Forelimb muscle (tissue), 1 donor: ENCODE measurements at places on chromosomes 1 and 21.

DNA sequence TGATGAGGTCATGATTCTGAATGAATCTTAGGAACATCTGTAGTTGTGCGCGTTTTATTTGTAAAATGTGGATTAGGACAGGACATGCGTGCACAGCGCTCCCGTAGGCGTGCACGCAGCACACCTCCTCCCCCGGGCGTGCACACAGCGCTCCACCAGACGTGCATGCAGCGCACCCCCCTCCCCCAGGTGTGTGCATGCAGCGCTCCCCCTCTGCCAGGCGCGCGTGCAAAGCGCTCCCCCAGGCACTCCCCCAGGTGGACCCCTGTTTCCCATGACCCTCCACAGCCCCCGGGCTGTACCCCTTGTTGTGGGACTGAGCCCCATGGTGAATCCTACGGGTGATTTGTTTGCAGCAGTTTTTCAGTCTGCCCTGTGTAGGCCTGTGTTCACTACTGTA is 61.6 kb downstream of the S100B start:
- DNase-seq, result no peak

DNA sequence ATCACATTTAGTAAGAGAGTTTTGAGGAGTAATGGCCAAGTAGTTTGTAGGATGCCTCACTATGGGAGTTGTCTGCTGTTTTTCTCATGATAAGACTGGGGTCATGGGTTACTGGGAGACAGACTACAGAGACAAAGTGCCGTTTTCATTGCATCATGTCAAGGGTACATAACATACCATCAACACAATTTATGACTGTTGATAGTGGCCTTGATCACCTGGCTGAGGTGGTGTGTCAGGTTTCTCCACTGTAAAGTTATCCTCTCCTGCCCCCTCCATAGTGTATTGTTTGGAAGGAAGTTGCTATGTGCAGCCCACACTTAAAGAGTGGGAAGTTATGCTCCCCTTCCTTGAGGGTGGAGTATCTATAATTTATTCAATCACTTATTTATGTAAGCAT is 263.5 kb upstream of the POU3F1 start:
- DNase-seq, result no peak

DNA sequence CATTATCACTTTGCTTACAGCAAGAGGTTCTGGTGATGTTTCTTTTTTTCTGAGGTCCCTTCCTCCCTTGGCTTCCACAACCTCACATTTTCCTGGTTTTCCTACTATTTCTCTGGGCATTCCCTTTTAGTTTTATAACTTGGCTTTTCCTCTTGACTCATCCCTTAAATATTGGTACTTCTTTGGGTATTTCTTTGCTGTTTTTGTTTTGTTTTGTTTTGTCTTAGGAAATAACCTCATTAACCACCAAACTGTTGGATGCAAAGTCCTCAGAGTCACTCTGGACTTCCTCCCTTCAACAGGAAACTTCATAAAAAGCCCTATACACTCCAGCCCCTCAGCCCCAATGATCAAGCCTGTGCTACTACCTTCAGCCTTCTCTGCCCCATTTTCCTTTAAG is 211.1 kb downstream of the DUSP10 start:
- no peak for DNase-seq

- DNase-seq, result no peak
These were observed 357.8 kb upstream of the SGIP1 start for GRCh38 chr1:66176012-66176715.

DNA sequence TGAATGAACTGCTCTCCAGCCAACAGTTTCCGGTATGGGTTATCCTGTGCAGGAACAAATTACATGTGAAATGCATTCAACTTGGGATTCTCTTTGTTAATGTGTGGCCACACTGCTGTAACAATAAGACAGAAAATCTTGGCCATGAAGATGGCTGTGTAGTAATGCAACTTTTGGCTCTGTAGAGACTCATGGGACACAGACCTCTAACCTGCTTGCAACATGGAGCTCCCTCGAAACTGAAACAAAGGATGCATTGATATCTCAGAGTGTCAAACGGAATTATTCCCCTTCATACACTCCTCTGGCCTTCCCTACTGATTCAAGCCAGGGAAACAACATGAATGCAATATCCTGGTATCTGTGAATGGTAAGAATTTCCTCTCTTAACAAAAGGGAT is 559.3 kb upstream of the ZRANB2 start:
- DNase-seq, result peak; percentile 62

GRCh38 chr21:40162075-40162474 is 294.8 kb downstream of the PCP4 start:
- no peak for DNase-seq

- DNase-seq, result no peak
These were observed 48.2 kb downstream of the COQ8A start for GRCh38 chr1:226988334-226988666.

DNA sequence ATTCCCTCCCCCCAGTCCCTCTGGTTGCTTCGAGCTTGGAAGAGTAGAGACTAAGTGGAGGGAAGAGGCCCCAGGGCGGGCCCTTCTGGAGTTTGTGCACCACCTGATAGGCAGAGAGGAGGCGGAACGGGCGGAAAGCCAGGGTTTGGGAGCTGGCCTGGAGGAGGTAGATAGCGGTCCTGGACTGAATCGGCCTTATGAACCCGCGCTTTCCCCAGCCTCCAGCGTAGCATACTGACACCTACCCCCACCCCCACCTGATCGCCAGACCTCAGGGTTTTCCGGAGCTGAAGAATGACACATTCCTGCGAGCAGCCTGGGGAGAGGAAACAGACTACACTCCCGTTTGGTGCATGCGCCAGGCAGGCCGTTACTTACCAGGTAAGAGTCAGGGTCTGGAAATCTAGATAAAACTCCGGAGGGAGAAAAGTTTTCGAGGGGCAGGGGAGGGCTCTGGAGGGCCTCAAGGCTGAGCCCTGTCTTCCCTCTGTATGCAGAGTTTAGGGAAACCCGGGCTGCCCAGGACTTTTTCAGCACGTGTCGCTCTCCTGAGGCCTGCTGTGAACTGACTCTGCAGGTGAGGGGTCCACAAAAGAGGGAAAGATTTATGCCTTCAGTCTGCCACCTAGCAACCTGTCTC is 705 bp downstream of the UROD start:
- DNase-seq, result no peak

- no peak for DNase-seq
These were observed 58.3 kb upstream of the ARTN start for GRCh38 chr1:43875331-43875730.

DNA sequence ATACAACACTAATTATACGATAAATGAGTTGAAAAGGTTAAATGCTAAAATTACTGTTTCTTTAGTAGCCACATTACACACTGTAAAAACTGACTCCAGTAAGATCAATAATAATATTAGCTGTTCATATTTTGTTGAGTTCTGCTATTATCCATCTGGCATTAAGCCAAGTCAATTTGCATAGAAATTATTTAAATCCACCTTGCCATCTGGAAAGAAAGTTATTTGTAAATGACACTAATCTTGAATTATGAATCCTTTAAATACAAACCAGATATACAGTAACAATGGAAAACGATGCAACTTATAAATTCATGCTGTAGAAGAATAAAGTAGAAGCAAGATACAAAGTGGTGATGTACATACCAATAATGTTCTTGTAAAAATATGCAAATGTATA is 81.4 kb upstream of the BCL10 start:
- no peak for DNase-seq

GRCh38 chr1:1217621-1218523 is 3.9 kb upstream of the TNFRSF4 start:
- no peak for DNase-seq

- no peak for DNase-seq
These were observed 354.1 kb upstream of the C1orf87 start for GRCh38 chr1:60427701-60428100.

DNA sequence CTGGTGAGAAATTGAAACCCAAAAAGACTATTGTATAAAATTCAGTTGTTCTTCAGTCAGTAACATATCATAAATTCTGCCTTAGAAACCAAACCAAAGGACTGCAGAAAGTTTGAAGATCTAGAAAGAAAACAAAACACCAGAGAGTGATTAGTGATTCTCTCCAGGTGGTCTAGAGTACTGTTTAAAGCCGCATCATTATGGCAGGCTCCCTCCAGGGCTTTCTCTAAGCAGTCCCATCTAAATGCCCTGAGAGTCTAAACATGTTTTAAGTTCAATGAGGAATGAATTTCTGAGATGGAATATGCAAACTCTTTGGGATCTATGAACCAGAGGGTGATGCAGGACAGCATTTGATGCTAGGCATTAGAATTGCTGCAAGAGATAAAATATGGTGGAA is 100.9 kb upstream of the ST6GALNAC5 start:
- DNase-seq, result no peak

DNA sequence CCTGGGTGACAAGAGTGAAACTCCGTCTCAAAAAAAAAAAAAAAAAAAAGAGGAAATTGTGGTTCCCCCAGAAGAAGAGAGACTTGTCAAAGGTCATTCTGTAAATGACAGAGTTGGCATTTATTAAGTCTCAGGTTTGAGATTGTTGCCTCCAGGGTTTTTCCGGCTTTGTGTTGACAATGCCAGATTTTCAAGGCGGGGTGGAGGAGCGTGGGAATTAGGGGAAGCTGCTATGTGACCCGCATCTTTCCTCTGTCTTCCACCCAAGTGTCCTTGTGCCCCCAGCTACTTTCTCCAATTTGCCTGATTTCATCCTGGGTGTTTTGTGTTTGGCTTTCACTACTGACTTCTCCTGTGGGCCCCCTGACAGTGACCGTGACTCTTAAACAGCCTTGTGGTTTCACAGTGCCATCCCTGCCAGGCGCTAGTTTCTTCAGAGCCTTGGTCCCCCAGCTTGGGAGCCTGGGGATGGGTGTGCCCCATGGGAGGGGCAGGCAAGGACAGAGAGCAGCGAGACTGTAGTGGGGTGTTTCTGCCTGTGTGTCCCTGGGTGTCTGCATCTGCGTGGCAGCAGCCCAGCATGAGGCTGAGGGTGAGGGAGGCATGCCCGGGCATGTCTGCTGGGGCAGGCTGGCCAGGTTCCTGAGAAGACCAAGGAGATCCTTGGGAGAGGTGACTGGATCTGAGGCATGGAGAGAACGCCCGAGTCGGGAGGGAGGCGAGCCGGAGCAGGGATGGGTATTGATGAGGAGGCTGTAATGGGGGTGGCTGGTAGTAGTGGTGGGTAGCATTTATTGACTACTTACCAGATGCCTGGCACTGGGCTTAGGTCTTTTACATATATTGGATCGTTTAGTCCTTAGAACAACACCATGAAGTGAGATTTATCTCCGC is 46.3 kb downstream of the IER5 start:
- no peak for DNase-seq

GRCh38 chr1:175687622-175688415 is 55.6 kb downstream of the TNR start:
- DNase-seq, result no peak

GRCh38 chr1:92367496-92367895 is 68.6 kb downstream of the RPAP2 start:
- DNase-seq, result no peak

- no peak for DNase-seq
These were observed 133.0 kb downstream of the GPR52 start for GRCh38 chr1:174580801-174581200.

GRCh38 chr1:87712261-87713010 is 383.8 kb downstream of the LMO4 start:
- DNase-seq, result no peak

- DNase-seq, result no peak
These were observed 1.9 kb upstream of the DHRS3 start for GRCh38 chr1:12619792-12620487.

DNA sequence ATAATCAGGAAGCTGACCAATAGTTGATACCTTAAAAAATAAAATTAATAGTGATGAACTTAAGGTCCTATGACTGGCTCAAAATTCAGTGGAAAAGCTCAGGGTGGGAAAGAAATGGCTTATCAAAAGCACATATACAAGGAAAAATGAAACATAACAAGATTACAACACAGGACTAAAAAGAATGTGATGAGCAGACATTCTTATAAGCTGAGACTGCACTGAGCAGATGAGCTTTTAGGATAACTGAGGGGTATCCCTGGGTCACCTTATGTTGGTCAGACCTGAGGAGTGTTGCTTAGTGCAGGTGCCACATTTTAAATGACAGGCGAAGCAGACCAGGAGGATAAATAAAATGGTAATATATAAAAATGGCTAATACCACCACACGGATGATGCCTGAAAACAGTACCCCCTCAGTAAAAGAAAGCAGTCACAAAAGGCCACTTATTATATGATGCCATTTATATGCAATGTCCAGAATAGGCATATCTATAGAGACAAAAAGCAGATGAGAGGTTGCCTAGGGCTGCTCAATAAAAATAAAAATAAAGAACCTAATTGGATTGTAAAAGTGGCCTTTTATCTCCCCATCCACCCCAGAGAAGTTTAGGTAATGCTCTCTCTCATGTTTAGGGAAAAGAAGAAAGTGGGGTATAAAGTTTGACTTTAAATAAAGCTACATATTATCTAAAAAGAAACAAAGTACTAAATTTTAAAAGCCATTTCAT is 163.9 kb downstream of the SLC45A1 start:
- DNase-seq, result no peak

GRCh38 chr1:104435255-104435654 is 685.6 kb downstream of the AMY1C start:
- DNase-seq, result no peak

DNA sequence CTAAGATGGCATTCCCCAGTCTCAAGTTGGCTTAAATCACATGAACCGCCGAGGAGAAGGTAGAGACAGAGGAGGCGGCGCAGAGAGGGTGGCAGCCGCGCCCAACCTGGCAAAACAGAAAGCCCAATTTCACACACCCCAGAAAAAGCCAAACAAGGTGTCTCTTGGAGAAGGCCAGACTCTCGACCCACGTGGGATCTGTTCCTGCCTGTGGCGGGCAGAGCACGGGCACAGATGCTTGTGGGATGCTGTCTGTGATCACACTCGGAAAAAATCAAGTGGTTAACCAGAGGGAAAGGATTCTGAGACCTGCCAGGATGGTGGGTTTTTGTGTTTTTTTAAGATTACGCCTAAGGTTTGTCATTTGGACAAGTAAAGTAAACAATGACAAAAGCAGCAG is 80.7 kb downstream of the MRPL37 start:
- no peak for DNase-seq

DNA sequence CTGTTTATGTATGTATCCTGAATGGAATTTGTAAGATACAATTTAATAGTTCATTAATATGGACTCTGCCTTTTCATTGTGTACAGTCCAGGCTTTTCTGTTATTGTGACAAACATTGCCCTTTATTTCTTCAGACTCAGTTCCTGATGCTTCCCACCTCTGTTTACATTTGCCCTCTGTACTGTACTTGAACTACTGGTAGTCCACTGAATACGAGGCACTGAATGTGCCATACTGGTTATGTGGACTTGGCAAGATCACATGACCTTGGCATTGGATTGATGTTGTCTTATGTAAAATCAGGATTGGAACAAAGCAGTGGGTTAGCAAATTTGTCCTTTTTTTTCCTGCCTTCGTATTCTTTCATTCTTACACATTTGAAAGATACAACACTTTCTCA is 27.8 kb downstream of the RALGPS2 start:
- no peak for DNase-seq

DNA sequence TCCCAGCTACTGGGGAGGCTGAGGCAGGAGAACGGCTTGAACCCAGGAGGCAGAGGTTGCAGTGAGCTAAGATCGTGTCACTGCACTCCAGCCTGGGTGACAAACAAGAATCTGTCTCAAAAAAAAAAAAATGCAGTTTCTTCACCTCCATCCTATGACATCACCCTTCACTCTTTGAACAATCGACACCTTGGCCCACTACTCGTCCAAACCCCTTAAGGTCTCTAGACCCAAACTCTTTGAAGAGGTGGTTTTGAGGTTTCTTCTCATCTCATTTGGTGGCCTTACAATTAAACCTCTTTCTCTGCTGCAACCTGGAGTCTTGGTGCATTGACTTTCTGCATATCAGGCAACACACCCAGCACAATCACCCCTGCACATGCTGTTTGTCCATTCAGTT is 86.1 kb downstream of the SLC16A1 start:
- DNase-seq, result no peak

GRCh38 chr1:185716095-185716494 is 18.1 kb upstream of the HMCN1 start:
- no peak for DNase-seq
